ENCODE measurements at places on chromosomes 13 and 19.

DNA sequence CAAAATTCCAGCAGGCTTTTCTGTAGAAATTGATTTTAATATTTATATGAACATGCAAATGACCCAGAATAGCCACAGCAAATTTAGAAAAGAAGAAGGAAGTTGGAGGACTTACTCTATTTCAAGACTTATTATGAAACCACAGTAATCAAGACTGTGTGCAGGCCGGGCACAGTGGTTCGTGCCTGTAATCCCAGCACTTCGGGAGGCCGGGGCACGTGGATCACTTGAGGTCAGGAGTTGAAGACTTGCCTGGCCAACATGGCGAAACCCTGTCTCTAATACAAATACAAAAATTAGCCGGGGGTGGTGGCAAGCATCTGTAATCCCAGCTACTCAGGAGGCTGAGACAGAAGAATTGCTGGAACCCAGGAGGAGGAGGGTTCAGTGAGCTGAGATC is 6.0 kb upstream of the FFAR2 start:
- DNase-seq, result no peak

- no peak for DNase-seq
Measured at GRCh38 chr19:588093-588740, 1.5 kb upstream of the HCN2 start.

DNA sequence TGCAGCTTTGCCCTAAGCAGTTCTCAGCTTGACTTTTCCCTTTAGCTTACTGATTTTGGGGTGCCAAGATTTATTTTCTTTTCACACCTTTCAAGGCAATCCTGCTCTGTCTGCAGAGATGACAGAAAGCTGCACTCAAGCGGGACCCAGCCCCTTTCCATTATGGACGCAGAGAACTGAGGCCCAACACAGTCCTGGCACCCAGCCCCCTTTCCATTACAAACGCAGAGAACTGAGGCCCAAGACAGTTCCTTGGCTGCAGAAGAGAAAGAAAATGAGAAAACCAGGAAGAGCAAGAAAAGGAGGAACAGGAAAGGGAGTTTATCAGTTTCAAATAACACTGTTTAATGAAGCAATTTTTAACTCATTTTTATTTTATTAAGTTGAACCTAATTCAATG is 36.8 kb upstream of the ATP11A start:
- no peak for DNase-seq

- no peak for DNase-seq
Measured at GRCh38 chr19:29129148-29129547, 83.8 kb downstream of the UQCRFS1 start.

DNA sequence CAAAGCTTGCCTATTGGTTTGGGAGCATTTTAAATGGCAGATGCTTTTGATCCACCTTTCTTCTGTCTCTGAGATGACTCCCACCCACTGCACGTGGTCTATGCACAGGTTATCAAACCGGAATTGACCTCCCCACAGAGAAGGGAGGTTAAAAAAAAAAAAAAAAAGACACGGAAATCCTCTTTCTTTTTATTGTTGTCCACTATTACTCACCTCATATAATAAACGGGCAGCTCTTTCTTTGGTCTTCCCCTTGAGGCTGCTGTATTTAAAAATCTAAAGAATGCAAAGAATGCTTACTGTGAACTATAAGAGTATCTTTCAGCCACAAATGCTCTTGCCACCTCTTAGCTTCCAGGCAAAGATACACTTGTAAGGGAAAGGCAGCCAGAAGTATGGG is 329.7 kb downstream of the NDFIP2 start:
- DNase-seq, result peak; percentile 4

GRCh38 chr19:28964500-28964899 is 248.5 kb downstream of the UQCRFS1 start:
- no peak for DNase-seq

GRCh38 chr19:31648347-31648746 is 299.1 kb upstream of the TSHZ3 start:
- no peak for DNase-seq

GRCh38 chr13:27523346-27524073 is 73.1 kb upstream of the MTIF3 start:
- no peak for DNase-seq

DNA sequence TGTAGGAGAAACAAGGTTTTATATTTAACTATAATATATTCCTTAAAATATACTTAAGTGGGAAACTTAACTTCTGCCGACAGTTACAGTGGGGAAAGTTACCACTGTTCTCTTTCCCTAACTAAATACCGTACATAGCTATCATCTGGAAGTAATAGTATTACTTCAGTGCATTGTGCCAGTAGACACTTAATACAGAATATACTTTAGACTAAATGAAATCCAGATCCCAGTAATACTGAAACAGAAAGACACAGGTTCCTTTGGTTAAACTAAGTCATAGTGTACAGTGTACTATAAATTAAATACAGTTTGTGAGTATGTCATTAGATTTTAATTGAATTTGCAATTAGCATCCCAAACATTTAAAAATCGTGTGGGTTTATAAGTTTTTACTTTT is 107.5 kb downstream of the PCCA start:
- no peak for DNase-seq

DNA sequence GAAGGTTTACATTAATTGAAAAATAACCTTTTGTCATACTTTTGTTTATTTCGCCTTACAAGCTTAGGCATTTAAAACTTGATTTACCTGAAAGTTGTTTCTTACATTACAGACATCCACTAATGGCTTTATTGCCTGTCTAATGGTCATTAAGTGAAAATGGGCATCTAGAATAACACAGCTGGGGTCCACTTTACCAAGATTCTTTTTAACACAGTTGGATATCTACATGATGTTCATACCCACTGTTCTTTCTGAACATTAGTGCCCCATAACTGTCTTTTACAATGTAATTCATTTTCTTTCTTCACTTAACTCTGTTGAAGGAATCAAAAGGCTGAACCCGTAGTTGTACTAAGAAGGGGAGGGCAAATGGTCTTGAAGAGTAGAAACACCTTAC is 19.8 kb upstream of the KLHL1 start:
- DNase-seq, result no peak

- DNase-seq, result no peak
Measured at GRCh38 chr13:78540058-78540457, 63.3 kb downstream of the POU4F1 start.

Measured in A549 (cell line).